ENCODE measurements at places on chromosomes 4 and X. TPM values are rescaled to one million over a fixed set of nuclear protein-coding genes. Genes with fewer than 3 reads are reported as not detected.

Gene PHEX
- polyA plus RNA-seq, result 0.55 TPM

DNA sequence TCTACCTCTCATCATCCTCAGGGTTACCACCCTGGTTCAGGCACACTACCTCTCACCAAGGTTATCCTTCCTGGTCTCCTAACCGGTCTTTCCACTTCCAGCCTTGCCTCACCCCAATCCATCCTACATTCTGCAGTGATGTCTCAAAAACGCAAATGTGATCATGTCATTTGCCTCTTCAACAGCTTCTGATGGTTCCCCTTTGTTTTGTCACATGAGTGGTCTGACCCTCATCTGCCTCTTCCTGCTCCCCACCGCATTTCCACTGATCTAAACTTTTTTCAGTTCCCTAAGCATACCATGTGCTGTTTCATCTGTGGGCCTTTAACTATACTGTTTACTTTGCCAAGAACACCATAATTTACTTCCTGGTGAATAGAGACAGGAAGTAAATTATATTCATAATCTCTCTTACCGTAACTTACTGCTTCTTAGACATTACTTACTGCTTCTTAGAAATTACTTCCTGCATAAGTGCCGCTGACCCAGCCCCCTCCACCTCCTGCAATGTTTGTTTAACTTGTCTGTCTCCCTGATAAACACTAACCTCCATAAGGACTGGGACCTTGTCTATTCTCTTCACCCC lies 27.1 kb upstream of the NSUN7 start:
- no peaks in the 10 kb centered on the region for H3K36me3 ChIP-seq
- no peaks in the 10 kb centered on the region for H3K27me3 ChIP-seq
- peak; percentile 75 for DNase-seq
- H3K4me1 ChIP-seq, result peaks cover 13% of the 10 kb centered on the region

- H3K4me3 ChIP-seq, result no peak overlapping the region
- no peak for DNase-seq
- H3K36me3 ChIP-seq, result peaks cover 5% of the 10 kb centered on the region
- H3K4me1 ChIP-seq, result peaks cover 41% of the 10 kb centered on the region
These were observed 16.7 kb downstream of the BCOR start for GRCh38 chrX:40080894-40081678.

DNA sequence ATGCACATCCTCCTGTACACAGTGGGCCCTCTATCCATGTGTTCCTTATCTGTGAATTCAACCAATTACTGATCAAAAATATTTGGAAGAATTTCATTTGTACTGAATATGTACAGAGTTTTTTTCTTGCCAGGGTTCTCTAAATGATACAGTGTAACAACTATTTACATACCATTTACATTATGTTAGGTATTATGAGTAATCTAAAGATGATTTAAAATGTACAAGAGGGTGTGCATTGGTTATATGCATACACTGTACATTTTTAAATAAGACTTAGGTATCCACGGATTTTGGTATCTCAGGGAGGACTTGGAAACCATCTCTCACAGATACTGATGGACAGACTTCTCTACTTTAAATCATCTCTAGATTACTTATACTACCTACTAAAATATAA lies 1333.9 kb downstream of the PCDH18 start:
- no peak overlapping the region for H3K27ac ChIP-seq
- H3K4me1 ChIP-seq, result no peaks in the 10 kb centered on the region
- H3K4me3 ChIP-seq, result no peak overlapping the region
- no peaks in the 10 kb centered on the region for H3K36me3 ChIP-seq
- H3K27me3 ChIP-seq, result no peaks in the 10 kb centered on the region

DNA sequence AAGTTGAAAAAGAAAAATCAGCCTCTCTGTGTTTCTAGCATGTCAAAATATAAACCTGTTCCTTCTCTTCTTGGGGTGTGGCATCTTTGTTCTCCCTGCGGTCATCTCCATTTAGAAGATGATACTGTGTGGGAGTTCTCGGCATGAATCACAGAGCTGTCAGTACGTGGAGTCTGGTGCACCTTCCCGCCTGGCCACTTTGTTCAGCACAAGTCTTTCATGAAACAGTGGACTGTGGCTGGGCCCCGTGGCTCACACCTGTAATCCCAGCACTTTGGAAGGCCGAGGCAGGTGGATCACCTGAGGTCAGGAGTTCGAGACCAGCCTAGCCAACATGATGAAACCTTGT lies 166.5 kb downstream of the MAML3 start:
- H3K4me3 ChIP-seq, result no peak overlapping the region
- H3K4me1 ChIP-seq, result no peaks in the 10 kb centered on the region
- no peak overlapping the region for H3K27ac ChIP-seq
- H3K36me3 ChIP-seq, result no peaks in the 10 kb centered on the region
- DNase-seq, result no peak

Gene SMARCA1
- polyA plus RNA-seq, result 43.9 TPM

Gene CTAG1A
- not detected for polyA plus RNA-seq

- peak overlapping the region; percentile 11 for H3K27ac ChIP-seq
- peaks cover 9% of the 10 kb centered on the region for H3K4me1 ChIP-seq
- no peak overlapping the region for H3K4me3 ChIP-seq
- H3K36me3 ChIP-seq, result no peaks in the 10 kb centered on the region
These were observed 91.0 kb upstream of the PPP1R2C start for GRCh38 chrX:42869011-42869410.

Data from large intestine (tissue), 12 donors.